Temporal lobe (tissue), 4 donors: ENCODE measurements at places on chromosomes 2 and 18. TPM values are rescaled to one million over a fixed set of nuclear protein-coding genes. Genes with fewer than 3 reads are reported as not detected.

The MAPK4 gene
- total RNA-seq = 14.0 TPM

The C2orf72 gene
- 31.0 TPM for total RNA-seq

The SPP2 gene
- not detected for total RNA-seq

The CFC1 gene
- 0.49 TPM for total RNA-seq

The CRYGC gene
- not detected for total RNA-seq

The CDK15 gene
- total RNA-seq = under 0.01 TPM

The PIEZO2 gene
- total RNA-seq = 3.9 TPM

The IL36A gene
- total RNA-seq = not detected

The TNFAIP6 gene
- 0.25 TPM for total RNA-seq

The AGXT gene
- not detected for total RNA-seq

The LBX2 gene
- not detected for total RNA-seq

The ZNF532 gene
- total RNA-seq = 184 TPM

The KATNAL2 gene
- total RNA-seq = 3.4 TPM

The NYAP2 gene
- 12.5 TPM for total RNA-seq

The STAM2 gene
- total RNA-seq = 41.6 TPM

The INO80D gene
- 24.3 TPM for total RNA-seq

The CTIF gene
- 59.0 TPM for total RNA-seq

The HRH4 gene
- total RNA-seq = not detected

The BOLL gene
- not detected for total RNA-seq

The DGUOK gene
- total RNA-seq = 35.4 TPM

The HDAC4 gene
- total RNA-seq = 24.1 TPM

The MRPL44 gene
- 50.9 TPM for total RNA-seq

The NOSTRIN gene
- total RNA-seq = 7.1 TPM

The STAT4 gene
- total RNA-seq = 3.0 TPM

The PSMA8 gene
- total RNA-seq = not detected

The RFTN2 gene
- total RNA-seq = 18.7 TPM

The RAMP1 gene
- 6.4 TPM for total RNA-seq

The ZNF385B gene
- 2.5 TPM for total RNA-seq

The CREG2 gene
- total RNA-seq = 8.1 TPM

The RIT2 gene
- 16.0 TPM for total RNA-seq

The BCL2 gene
- total RNA-seq = 17.7 TPM

The ORC4 gene
- 80.9 TPM for total RNA-seq

The HOXD13 gene
- not detected for total RNA-seq

The SKOR2 gene
- not detected for total RNA-seq

The GCKR gene
- total RNA-seq = 0.49 TPM

The STARD6 gene
- not detected for total RNA-seq

The SERPINB4 gene
- total RNA-seq = not detected

The ATP6V1B1 gene
- total RNA-seq = not detected

The CPSF3 gene
- total RNA-seq = 38.8 TPM

The CPS1 gene
- total RNA-seq = 2.0 TPM

The CHRND gene
- total RNA-seq = not detected

The FAM98A gene
- 15.2 TPM for total RNA-seq

The RNF144A gene
- 36.9 TPM for total RNA-seq

The ADAM17 gene
- 22.1 TPM for total RNA-seq

The REEP1 gene
- total RNA-seq = 125 TPM
